M059J (cell line): ENCODE measurements at places on chromosomes 12 and 14.

GRCh38 chr12:21428241-21428640, 9.2 kb upstream of the PYROXD1 start:
- DNase-seq: peak; percentile 34

DNA sequence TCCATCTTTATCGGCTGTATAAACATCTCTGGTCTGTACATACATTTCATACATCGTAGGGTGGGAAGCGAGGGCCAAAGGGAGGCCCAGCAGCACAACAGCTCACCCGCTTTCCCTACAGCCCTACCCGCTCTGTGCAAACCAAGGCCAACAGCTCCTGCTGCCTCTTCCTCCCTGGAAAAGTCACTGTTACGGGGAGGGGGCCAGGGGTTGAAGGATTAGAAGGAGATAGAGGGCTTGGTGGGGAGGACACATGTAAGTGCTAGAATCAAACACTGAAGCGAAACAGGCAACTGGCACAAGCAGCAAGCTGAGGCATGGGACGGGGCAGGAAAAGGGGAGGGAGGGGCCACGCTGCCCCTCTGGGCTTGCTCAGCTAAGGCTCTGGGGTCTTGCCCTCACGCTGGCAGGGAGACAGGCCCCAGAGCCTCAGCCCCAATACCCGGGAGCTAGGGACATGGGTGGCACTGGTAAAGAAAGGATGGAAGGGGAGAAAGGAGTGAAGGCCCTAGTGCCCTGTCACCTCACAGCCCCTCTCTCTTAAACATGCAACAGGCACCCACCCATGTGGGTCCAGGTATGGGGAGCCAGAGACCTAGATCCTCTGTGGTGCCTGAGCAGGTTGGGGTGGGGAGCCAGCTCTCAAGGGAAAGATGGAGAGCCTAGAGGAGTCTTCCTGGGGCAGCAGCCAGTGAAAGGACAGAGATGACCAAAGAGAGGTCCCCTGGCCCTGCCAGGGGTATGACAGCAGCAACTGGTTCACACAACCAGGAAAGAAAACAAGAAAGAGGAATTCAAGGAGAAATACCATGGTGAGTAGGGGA, 14.4 kb downstream of the SPRYD3 start:
- no peak for DNase-seq

GRCh38 chr12:46560089-46560488, 187.5 kb upstream of the SLC38A2 start:
- DNase-seq: no peak

DNA sequence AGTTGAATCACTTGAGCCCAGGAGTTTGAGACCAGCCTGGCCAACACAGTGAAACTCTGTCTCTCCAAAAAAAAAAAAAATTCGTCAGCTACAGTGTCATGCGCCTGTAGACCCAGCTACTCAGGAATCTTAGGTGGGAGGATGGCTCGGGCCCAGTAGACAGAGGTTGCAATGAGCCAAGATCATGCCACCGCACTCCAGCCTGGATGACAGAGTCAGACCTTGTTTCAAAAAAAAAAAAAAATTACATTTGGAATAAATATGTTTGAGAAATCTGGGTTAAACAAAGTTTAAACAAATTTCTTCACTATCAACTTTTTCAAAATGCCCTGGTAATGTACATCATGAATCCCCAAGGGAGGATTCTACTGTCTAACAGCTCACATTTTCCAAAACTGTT, 187.0 kb upstream of the RASSF8 start:
- DNase-seq: no peak

DNA sequence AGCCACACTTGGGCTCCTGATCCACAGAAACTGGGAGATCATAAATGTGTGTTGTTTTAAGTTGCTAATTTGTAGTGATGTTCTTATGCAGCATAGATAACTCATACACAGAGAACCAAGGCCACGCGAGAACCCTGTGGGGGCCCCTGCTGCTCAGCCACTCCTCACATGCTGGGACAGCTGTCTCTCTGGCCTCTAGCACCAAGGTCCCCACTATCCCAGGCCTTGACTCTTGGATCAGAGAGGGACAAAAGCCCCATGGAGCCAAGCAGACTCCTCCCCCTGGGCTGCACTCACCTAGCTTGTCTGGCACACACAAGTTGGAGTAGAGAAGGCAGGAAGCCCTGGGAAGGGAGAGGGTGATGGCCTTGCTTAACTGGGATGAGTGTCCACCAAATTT, 11.3 kb downstream of the PLD4 start:
- no peak for DNase-seq

GRCh38 chr12:109302358-109302757, 6.7 kb downstream of the FOXN4 start:
- no peak for DNase-seq

DNA sequence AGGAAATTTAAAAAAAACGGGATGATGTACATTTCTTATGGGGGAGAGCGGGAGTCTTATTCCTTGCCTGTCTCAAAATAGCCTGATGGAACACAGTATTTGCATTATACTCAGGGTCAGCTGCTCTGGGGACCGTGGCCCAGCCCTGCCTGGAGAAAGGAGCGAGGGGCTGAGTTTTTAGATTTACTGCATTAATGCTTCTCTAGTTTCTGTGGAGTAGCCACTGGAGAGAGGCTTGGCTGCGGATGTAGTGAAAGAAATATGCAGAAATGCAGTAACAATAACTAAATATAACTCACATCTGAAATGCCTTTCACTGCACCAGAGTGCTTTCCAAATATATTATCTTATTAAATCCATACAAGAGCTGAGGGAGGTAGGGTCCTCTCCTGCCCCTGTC, 87.6 kb upstream of the MAP1LC3B2 start:
- DNase-seq: no peak

GRCh38 chr12:43143278-43143677, 408.7 kb downstream of the ADAMTS20 start:
- DNase-seq: no peak

DNA sequence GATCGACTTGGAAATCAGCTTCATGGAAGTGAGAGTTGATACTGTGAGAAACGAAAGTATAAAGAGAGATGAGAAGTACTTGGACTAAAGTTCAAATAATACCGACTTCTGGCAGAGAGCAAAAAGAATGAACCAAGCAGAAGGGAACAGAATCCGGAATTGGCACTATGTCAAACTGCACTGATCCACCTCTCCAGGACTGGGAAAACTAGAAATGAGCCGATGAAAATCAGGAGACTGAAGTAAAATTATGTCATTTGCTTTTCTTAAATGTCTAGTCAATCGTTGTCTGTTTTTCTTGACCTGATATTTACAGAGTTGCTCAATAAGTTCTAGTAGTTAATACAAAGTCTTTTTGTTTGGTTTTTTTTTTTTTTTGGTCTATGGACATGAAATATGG, 163.0 kb upstream of the FOXG1 start:
- DNase-seq: peak; percentile 44

DNA sequence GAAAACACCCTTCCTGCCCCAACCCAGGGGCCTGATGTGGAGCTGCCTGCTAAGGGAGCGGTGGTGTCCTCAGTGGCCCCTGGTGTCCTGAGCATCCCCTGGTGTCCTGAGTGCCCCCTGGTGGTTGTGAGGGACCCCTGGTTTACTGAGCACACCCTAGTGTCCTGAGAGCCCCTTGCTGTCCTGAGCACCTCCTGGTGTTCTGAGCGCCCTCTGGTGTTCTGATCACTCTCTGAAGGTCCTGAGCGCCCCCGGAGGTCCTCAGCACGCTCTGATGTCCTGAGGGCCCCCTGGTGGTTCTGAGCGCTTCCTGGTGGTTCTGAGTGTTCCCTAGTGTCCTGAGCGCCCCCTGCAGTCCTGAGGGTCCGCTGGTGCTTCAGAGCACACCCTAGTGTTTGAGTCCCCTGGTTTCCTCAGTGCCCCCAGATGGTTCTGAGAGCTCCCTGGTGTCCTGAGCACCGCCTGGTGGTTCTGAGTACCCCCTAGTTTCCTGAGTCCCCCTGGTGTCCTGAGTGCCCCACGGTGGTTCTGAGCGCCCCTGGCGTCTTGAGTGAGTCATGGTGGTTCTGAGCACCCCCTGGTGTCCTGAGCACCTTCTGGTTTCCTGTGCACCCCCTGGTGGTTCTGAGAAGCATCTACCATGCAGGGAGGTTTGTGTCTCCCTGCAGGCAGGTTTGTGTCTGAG, 1004.2 kb downstream of the TMEM121 start:
- no peak for DNase-seq

DNA sequence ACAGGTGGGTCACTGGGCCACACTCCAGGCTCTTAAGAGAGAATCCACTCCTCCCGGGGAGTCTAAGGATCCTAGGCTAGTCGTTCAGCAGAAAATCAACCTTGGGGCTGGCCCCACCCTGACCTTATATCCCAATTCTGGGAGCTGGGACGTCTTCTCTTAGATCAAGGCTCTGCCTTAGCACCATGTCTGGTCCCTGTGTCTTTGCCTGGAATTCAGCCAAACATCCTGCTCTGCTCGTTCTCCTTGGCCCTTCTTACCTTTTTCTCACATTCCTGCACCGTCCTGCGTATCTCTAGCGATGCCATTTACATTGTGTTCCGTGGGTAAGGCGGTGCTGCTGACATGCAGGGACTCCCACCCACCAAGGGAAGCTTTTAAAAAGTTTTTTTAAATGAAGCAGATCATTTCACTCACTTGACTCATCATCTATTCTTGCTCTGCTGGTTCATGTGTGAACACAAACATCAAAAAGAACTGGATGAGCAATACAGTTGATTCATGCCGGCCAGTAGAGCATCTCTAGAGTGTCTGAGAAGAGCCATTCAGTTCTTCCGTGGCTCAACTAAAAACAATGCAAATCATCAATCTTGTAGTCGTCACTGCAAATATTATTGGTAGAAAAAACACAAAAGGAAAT, 50.2 kb downstream of the KCNK13 start:
- peak; percentile 58 for DNase-seq
